ENCODE measurements at places on chromosomes 2 and 18.

- DNase-seq = no peak
Observed at GRCh38 chr2:205293559-205293958, 388.7 kb upstream of the NRP2 start.

DNA sequence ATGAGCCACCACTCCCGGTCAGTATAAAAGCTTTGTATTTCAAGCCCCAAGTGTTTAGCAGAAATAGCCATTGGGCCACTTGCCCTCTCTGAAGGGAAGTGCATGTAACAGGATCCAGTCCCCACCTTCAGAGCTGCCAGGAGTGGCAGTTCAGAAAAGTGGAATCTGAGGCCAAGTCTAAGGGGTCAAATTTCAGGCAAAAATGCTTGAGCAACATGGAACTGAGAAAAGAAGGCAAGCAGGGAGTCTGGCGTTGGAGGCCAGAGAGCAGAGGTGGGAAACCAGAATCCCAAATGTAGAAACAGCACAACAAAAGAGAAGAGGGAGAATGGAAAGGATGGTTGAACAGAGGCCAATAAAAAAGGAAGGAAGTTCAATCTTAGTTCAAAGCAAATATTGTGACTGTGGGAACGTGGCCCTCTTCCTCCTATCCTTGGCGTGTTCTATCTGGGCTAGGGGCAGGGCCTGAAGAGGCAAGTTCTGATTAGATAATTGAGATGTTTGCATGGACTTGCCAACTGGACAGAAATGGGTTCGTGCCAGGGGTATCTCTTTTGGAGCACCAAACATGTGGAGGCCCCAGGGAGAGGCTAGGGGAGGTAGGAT is 102.2 kb downstream of the AP1S3 start:
- no peak for DNase-seq

- DNase-seq = no peak
Observed at GRCh38 chr2:157898591-157898996, 22.5 kb upstream of the ACVR1 start.

DNA sequence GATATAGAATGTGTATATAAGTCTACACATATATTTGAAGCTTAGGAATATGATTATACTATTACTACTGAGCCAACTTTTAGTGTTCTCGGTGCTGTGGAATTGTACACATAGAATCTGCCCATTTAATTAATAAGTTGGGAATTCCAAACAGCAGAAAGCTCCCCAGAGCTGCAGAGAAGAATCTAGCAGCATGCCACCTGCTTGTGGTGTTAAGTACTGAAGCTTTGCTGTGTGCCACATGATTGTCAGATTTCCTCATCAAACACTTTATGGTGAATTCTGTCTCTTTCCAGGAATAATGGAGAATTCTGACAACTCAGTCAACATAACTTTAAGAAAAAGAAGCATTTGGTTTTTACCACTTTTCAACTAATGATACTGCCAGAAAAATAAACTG is 117.8 kb downstream of the WDSUB1 start:
- no peak for DNase-seq

- no peak for DNase-seq
Observed at GRCh38 chr2:30417253-30417652, 29.8 kb upstream of the LCLAT1 start.

DNA sequence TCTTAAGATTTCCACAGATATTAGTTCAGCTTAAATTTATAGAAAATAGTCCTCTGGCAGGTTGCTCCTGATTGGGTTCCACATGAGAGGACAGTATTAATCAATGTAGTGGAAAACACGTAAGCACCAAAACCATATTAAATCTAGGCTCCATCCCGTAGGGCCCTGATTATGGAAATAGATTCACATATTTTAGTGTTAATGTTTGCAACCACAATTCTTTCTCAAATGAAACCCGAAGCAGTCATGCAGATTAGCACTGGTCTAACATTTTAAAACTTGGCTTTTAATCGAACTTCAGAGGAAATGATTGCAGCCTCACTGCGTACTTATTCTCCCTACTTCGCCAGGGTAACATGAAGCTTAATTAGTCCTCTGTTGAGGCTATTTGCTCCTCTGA is 60.9 kb downstream of the METTL4 start:
- no peak for DNase-seq

DNA sequence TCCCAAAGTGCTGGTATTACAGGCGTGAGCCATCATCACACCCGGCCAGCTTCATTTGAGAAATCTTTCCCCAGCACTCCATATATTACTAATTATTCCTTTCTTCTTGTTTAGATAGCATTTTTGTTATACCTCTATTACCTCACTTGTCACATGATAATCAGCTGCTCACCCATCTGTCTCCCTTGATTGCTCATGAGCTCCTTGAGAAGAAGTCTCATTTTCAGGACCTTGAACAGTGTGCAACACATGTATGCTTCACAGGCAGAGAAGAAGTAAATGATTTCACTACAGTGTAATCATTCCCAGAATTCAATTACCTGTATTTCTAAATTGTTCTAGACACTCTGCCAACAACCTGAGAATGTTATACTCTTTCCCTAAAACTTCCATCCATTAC is 6.2 kb downstream of the PAIP2B start:
- DNase-seq = no peak

- DNase-seq = no peak
Observed at GRCh38 chr2:30666266-30666874, 140.9 kb downstream of the CAPN13 start.
